ENCODE measurements at places on chromosomes 5 and 9.

GRCh38 chr5:74888117-74888516 lies 21.9 kb upstream of the FAM169A start:
- no peak for DNase-seq
- H3K4me1 ChIP-seq = no peaks in the 10 kb centered on the region
- H3K4me3 ChIP-seq = no peak overlapping the region

DNA sequence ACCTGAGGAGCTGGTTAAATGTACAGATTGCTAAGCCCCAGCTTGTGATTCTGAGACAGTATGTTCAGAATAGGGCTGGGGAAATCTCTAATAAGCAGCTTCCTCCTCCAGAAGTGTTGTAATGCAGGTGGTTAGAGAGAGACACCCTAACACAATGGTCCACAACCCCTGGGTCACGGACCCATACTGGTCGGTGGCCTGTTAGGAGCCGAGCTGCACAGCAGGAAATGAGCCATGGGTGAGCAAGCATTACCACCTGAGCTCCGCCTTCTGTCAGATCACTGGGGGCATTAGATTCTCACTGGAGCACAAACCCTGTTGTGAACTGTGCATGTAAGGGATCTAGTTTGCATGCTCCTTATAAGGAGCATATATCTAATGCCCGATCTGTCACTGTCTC lies 61.8 kb downstream of the SLC36A1 start:
- DNase-seq = no peak
- no peaks in the 10 kb centered on the region for H3K27me3 ChIP-seq
- no peak overlapping the region for H3K4me3 ChIP-seq
- H3K36me3 ChIP-seq = peaks cover 7% of the 10 kb centered on the region

DNA sequence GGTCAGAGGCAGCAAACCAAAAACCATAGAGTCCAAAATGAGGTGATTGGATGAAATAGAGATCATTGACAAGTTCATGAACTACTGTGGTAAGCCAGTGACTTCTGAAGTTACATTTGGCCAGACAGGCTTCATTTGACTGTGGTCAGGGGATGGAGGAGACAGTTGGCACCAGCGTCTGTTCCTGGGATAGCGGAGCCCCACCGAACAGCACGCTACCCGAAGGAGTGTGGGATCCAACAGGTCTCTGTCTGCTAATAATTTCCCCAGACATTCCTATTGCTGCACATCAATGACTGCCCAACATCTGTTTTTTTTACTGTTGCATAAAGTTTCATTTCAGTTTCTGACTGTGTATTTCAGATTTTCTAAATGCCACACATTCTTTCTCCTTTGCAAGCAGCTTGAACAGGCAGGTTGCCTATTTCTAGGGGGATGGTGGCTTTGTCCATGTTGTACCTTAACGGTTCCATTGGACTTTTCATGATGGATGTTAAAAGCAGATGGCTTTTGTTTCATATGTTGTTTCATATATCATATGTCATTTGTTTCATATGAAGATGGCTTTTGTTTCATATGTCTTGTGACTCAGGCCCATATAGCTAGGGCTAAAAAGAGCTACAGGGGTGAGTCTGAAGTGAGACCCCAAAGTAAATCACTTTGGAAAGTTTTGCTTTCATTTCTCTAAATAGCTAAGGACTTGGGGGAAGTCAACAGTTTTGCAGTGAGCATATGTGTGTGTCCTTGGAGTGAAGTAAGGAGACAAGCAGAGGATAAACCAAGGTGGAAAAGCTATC lies 180.8 kb downstream of the GOLPH3 start:
- no peaks in the 10 kb centered on the region for H3K36me3 ChIP-seq
- peaks cover 2% of the 10 kb centered on the region for H3K4me1 ChIP-seq
- H3K27me3 ChIP-seq = no peaks in the 10 kb centered on the region
- H3K4me3 ChIP-seq = no peak overlapping the region
- no peak overlapping the region for H3K27ac ChIP-seq

DNA sequence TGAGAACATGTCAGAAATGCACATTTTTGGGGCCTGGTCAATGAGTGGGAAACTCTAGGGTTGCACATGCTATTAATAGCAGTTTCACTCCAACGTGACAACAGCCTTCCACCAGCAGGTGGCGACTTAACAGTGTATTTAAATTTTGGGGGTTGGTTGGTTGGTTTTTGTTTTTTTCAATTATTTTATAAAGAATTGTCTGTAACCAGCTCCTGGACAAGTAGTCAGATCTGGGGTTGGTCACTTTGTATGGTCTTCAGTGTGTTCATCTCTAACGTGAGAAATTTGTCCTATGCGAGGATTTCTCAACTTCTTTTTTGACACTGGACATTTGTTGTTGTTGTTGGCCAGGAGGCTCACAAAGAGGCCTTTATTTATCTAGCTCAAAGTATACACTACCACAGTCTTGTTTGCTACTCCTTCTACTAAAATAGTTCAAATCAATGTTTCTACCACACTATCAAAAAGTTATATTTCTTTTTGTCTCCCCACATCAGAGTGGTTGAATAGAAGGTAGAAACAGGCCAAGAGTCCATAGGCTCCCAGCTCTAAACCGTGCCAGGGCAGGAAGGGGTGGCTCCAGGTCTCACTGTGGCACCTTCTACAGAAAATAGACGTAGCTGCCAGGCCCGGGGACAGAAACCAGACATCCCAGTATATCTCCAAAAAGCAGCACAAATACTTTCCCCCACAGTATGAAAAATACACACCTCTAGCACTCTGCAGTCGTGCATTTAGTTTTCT lies 110.4 kb downstream of the TRPM6 start:
- H3K4me3 ChIP-seq = no peak overlapping the region
- H3K36me3 ChIP-seq = no peaks in the 10 kb centered on the region
- DNase-seq = peak; percentile 61
- H3K4me1 ChIP-seq = no peaks in the 10 kb centered on the region

GRCh38 chr5:150261231-150261630 lies 28.3 kb downstream of the CAMK2A start:
- peaks cover 9% of the 10 kb centered on the region for H3K27me3 ChIP-seq
- no peak overlapping the region for H3K4me3 ChIP-seq
- DNase-seq = no peak
- no peak overlapping the region for H3K27ac ChIP-seq
- no peaks in the 10 kb centered on the region for H3K4me1 ChIP-seq

DNA sequence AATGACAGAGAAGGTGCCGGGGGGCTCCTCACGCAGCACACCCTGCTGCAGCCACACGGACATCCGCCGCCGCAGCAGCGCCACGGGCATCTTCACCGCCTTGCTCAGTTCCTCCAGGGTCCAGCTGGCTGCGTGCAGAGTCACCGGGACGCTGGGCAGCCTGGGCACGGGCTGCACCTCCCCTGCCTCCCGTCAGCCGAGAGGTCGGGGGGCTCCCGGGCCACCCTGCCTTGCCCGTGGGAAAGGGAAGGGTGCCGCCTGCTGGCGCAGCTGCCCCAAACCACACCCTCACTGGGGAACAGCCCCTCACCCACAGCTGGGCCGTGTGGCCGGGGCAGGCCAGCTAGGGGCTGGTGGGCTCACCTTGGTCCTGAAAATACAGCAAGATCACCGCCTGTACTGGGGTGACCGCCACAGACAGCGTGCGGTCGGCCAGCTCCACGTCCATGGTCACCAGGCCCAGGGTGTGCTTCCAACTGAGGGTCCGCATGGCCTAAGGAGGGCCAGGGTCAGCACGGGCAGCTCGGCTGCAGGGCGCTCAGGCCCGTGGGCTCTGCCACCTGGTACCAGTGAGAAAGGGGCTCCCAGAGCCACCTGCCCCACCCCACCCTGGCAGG lies 3.6 kb upstream of the TMEM210 start:
- H3K27me3 ChIP-seq = peaks cover 40% of the 10 kb centered on the region
- peaks cover 16% of the 10 kb centered on the region for H3K36me3 ChIP-seq
- DNase-seq = no peak
- no peak overlapping the region for H3K4me3 ChIP-seq
- H3K27ac ChIP-seq = no peak overlapping the region

DNA sequence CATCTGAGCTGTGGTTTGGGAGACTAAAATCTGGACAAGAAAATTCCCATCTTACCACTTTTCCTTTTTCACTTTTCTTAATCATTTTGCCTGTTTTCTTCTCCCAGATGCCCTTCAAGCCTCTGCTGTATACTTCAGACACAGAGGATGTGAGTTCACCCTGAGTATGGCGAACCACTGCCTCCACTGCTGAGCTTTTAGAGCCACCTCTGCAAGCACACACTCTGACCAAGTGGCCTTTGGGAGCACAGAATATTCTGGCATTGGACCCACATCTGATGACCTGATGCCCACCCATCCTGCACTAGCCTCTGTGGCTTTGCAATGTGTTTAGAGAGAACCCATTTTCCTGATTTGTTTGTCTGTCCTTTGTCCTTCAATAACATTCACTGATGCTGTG lies 32.5 kb downstream of the TERT start:
- H3K4me1 ChIP-seq = no peaks in the 10 kb centered on the region
- no peak for DNase-seq
- H3K4me3 ChIP-seq = no peak overlapping the region
- peaks cover 18% of the 10 kb centered on the region for H3K27me3 ChIP-seq

DNA sequence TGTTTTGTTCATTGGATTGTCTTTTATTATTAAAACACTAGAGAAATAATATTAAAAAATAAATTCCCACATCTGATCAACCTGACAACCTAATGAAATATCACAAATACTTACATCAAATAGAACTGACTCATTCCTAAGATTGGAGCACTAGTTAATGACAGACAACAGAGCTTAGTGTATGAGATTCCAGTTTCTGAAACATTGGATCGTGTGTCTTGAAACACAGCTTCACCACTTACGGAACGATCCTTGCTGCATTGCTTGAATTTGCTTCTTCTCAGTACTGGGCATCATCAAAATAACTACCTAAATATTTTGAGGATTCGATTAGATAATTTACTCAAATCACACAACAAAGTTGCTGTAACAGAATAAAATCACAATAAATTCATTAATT lies 667.2 kb upstream of the CDH18 start:
- no peaks in the 10 kb centered on the region for H3K27me3 ChIP-seq
- no peaks in the 10 kb centered on the region for H3K36me3 ChIP-seq
- no peak for DNase-seq
- no peaks in the 10 kb centered on the region for H3K4me1 ChIP-seq
- H3K27ac ChIP-seq = no peak overlapping the region

DNA sequence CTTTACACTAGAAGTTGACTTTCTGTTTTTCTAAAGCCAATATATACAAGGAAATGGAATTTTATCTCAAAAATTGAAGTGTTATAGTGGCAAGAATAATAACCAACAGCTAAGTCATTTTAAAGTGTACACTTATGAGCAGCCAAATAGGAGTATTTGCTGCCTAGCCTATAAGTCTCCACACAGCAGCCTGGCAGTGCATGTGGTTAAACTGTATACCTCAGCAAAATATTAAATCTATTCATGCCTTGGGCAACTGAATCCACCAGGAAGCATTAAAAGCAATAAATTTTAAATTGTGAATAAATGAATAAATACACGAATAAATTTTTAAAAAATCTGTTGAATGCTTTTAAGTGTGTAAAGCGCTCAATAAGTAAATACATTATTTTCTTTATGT lies 432.4 kb upstream of the RORB start:
- no peak overlapping the region for H3K4me3 ChIP-seq
- no peaks in the 10 kb centered on the region for H3K36me3 ChIP-seq
- no peaks in the 10 kb centered on the region for H3K4me1 ChIP-seq

GRCh38 chr5:151174612-151175101 lies 17.1 kb upstream of the ANXA6 start:
- DNase-seq = no peak
- H3K27me3 ChIP-seq = no peaks in the 10 kb centered on the region
- H3K4me1 ChIP-seq = no peaks in the 10 kb centered on the region
- no peak overlapping the region for H3K27ac ChIP-seq
- no peak overlapping the region for H3K4me3 ChIP-seq

- no peak overlapping the region for H3K4me3 ChIP-seq
- DNase-seq = no peak
- H3K4me1 ChIP-seq = peaks cover 7% of the 10 kb centered on the region
- no peaks in the 10 kb centered on the region for H3K36me3 ChIP-seq
Measured at GRCh38 chr5:139752506-139753473, 42.8 kb upstream of the PSD2 start.

GRCh38 chr5:50595199-50595598 lies 71.2 kb upstream of the PARP8 start:
- H3K27me3 ChIP-seq = no peaks in the 10 kb centered on the region
- no peaks in the 10 kb centered on the region for H3K36me3 ChIP-seq
- H3K4me3 ChIP-seq = no peak overlapping the region
- H3K27ac ChIP-seq = peak overlapping the region; percentile 41

DNA sequence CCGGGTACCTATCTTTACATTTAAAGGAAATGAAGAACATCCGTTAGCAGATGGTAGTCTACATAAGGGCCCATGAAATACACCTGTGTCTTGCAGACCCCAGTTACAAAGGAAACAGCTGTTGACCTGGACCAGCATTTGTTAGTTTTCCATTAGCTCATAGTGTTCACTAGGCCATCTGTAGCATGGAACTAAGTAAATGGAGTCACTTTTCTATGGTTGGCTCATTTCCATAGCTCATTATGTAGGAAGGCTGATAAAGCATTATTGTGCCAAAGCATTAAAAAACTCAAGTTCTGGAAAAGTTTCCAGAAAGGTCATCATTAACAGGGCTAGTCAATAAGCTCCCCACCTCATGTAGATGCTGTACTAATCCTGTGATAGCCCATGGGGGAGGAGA lies 62.1 kb downstream of the PCSK1 start:
- no peak for DNase-seq
- peaks cover 8% of the 10 kb centered on the region for H3K27me3 ChIP-seq
- H3K4me1 ChIP-seq = no peaks in the 10 kb centered on the region

DNA sequence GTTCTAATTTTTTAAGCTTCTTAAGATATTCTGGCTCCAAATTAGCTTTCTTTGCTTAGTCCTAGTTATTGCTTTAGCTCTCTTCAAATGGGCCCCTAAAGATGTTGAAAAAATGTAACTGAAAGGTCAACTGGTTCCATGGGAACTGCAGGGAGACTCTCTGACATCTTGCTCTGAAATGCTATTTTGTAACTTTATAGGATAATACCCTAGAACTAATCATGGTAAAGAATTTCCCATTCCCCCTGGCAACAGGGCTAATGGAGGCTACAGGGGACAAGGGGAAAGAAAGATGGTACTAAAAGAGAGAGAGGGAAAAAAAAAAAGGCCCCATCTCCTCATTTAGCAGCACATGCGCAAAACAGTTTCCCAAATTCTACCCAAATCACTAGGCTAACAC lies 39.4 kb downstream of the SIL1 start:
- DNase-seq = no peak
- H3K4me1 ChIP-seq = no peaks in the 10 kb centered on the region
- H3K36me3 ChIP-seq = peaks cover 3% of the 10 kb centered on the region
- H3K4me3 ChIP-seq = no peak overlapping the region
- H3K27ac ChIP-seq = no peak overlapping the region

- peaks cover 4% of the 10 kb centered on the region for H3K36me3 ChIP-seq
- no peak overlapping the region for H3K4me3 ChIP-seq
Measured at GRCh38 chr5:53114988-53115387, 5.4 kb upstream of the MOCS2 start.
